ENCODE measurements at places on chromosomes 1 and 21.
A peak's percentile ranks its signal among the peaks of the same experiment; 100 is the strongest.

GRCh38 chr1:89755591-89755990 lies 65.2 kb upstream of the LRRC8D start:
- DNase-seq: no peak

GRCh38 chr21:42142141-42142540 lies 71.0 kb downstream of the UMODL1 start:
- no peak for DNase-seq

DNA sequence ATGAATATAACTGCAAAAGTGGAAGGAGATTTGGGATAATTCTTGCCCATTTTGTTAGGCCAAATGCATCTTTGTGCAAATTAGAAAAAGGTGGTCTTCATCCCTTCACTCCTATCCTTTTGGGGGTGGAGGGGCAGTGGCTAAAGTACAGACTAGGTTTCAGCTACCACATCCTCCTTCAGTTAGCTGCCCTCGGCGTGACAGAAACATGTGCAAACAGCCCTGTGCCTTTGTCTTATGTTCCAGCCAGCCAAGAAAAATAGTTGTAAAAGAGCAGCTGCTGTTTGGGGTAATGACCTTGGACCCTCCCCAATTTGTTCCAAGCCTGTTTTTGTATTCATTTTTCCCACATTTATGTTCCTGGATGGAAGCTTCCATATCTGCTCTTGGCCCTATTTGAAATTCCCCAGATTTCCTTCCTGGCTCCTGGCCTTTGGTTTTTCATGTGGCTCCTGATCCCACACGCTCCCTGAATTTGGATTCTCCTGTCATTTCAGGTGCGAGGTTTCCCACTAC lies 8.3 kb upstream of the LGALS8 start:
- no peak for DNase-seq

- DNase-seq: no peak
Measured at GRCh38 chr1:10257851-10258250, 47.5 kb downstream of the KIF1B start.

DNA sequence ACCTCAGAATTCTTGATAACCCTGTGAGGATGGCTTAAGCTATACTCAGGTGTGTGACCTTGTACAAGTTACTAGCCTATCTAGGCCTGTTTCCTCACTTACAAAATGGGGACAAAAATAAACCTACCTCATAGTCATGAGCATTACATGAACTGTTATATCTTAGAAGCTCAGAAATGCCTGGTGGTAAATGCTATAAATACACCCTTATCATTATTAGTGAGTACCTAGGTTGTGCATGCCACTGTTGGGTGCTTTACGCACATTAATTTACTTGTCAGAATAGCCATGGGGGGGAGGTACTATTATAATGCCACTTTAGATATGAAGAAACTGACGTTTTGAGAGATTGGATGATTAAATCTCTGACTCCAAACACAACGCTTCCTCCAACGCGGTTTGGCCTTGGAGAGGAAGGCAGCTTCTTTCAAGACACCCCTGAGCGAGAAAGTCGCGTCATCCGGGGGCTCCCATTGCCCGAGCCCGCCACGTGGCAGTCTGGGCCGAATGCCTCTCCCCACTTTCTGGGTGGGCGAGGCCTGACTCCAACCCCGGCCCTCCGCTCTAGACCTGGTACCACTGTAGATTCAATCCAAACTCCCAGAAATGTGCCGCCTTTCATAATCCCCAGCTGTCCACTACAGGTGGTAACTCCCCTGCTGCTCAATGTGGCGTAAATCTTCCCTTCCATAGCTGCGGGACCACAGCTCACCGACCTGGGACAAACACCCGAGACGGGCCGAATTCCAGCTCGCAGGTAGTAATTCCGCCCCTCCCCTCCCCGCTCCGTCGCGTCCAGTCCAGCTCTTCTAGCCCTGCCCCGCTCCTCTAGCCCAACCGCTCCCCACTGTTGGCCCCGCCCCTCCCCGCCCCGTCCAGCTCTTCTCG lies 771 bp upstream of the RAD54L start:
- peak; percentile 46 for DNase-seq

- no peak for DNase-seq
Measured at GRCh38 chr1:199700551-199700950, 327.0 kb upstream of the NR5A2 start.

GRCh38 chr1:211713231-211713630 lies 37.8 kb upstream of the NEK2 start:
- DNase-seq: no peak

DNA sequence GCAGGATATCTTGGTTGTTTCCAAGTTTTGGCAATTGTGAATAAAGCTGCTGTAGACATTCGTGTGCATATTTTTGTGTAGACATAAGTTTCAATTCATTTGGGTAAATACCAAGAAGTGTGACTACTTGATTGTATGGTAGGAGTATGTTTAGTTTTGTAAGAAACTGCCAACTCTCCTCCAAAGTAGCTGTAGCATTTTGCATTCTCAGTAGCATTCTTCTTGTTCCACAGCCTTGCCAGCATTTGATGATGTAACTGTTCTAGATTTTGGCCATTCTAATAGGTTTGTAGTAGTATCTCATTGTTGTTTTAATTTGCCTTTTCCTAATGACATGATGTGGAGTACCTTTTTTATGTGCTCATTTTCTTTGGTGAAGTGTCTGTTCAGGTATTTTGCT lies 38.6 kb upstream of the PLA2G4A start:
- no peak for DNase-seq

DNA sequence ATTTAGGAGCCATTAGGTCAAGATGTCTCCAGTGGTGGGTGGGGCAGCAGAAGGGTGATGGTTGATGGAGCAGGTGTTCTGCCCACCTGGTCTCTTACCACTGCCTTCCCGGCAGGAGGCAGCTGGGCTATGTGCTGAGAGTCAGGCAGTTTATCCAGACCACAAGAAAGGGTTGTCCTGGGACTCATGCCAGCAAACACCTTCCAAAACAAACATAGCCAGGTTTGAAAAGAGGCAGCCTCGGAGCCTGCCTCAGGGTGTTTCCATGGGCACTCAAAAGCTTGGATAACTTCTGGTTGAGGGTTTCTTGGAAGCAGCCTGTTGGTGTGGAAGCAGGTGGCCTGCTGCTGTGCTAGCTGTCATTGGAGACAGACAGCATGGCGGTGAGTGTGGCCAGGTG lies 187.2 kb downstream of the PCP4 start:
- no peak for DNase-seq

DNA sequence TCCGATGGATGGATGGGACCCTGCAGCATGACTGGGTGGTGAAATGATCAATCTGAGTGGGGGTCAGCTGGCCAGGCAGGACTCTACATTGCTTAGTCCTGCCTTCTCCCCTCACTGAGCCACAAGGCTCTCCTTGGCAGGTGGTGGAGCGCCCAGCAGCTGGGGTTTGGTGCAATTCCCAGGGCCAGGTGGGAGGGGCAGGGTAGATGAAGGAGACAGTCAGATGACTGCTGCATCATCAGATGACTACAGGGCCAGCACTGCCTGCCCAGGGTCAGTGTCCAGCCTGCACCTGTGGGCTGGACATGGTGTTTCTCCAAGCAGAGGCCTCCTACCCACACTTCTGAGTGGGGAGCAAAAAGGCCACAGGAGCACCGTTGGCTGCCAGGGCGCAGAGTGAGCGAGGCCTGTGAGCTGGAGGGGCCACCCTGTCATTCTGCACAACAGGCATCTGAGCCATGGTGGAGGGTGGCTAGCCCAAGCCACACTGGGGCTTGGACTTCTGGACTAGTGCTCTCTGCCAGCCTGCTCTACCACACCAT lies 103.9 kb upstream of the EDN2 start:
- DNase-seq: no peak

DNA sequence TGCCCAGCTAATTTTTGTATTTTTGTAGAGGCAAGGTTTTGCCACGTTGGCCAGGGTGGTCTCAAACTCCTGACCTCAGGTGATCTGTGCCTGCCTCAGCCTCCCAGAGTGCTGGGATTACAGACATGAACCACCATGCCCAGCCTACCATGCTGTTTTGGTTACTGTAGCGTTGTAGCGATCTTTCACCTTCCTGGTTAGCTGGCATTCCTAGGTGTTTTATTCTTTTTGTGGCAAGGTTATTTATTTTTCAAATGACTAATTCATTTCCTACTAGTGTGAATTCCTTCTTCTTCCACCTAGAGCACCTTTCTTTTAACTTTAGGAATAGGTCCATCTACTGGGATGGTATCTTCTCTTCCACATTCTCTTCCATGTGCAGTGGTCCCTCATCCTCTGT lies 29.3 kb downstream of the TMEM200B start:
- no peak for DNase-seq

- DNase-seq: no peak
Measured at GRCh38 chr1:46621930-46622329, 5.3 kb upstream of the MOB3C start.

GRCh38 chr1:22289307-22289995 lies 146.6 kb upstream of the WNT4 start:
- no peak for DNase-seq

GRCh38 chr1:18743233-18743632 lies 112.6 kb downstream of the PAX7 start:
- no peak for DNase-seq

DNA sequence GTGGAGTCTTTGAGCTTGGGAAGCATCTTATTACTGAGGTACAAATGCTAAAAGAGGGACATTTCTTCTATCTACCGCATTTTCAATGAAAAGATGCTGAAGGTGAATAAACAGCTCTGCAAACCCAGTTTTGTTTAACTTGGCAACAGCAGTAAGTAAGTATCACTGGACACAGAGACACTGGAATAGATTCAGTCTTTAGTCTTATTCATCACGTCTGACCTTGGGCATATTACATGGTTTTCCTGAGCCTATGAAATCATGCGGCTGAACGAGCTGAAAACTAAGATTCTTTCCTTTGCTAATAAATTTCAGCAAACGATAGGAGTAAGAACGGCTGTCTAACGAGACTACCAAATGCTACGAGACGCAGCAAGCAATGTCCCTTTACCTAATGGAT lies 207.4 kb downstream of the GABPA start:
- no peak for DNase-seq

- no peak for DNase-seq
Measured at GRCh38 chr1:111789666-111790316, 34.1 kb downstream of the DDX20 start.

DNA sequence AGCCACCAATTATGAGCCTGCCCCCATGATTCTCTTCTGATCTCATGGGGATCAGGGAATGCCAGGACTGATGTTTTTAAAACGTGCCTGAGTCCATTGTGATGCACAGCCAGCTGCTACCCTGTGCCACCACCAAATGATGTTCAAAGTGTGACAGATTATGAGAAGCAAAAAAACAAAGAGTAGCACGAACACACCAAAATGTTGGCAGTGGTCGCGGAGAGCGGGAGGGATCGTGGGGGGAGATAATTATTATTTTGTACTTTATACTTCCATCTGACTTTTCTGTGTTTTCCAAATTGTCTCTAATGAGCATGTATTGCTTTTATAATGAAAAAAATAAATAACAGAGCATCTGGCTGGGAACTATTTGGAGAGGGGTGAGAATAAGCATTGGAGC lies 50.5 kb downstream of the EPHB2 start:
- no peak for DNase-seq

DNA sequence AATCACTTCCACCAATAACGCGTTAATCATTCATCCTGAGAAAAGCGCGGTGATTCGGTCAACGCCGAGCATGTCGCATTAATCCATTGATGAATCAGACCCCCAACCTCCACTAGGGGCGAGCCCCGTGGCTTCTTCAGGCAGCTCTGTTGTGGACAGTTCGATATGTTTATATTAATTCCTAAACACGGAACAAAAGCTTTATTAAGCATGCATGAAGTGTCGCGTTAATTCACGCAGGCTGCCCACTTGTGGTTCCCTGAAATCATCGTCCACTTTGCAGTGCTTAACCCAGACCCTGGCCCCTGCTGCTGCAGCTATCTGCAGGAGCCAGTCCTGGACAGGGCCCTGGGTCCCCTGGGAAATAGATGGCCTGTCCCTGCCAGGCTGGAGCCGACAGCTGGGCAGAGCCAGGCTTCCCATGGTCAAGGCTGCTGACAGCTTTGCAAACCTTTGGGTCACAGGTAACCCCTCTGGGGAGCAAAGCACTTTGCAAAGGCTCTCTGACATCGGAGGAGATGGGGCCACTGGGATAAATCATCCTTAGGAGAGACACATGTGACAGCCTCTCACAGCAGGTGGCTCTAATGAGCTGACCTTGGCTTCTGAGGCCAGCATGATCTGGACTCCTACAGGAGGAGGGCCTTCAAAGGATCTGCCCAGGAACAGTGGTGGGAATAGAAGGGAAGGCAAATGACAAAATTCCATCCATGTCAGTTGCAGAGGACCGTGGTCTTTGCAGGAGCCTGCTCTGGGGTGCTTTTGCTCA lies 137.0 kb upstream of the AJAP1 start:
- DNase-seq: no peak

DNA sequence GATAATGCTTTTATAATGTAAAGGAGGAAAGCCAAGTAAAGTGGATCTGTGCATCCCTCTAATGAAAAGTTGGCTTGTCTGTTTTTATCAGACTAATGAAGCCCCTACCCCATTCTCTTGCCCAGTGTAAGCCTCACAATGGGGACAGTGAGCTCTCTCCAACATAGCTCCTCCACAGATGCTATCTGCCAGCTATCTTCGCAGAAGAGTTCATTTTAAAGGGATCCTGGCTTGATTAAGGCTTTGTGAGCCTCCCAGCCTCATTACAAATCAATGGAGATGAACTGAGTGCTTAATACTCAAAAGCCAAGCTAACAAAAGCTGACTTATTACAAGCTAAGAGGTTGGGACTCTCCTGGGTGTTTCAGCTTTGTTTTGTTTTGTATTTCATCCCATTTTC lies 514.7 kb downstream of the NUF2 start:
- no peak for DNase-seq

Measured in HEK293T (cell line).